ENCODE measurements at places on chromosomes 3 and 15.

GRCh38 chr3:127209155-127209839 lies 16.4 kb downstream of the PRR23E start:
- DNase-seq = no peak

DNA sequence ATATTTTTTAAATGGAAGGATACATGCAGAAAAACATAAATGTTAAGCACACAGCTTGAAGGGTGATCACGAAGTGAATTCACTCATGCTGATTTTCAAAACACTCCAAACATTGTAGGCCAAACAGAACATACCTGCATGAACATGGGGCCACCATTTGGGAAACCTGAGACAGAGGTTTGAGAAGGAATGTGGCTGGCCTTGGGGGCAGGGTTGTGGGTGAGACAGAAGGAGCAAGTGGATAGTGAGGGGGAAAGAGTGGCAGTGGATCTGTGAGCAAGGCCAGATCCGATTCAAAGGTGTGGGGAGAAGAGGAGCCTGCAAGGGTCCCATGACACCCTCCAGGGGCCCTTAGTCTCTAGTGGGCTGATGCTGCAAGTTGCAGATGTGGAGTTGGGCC lies 94.9 kb downstream of the HMG20A start:
- DNase-seq = no peak

DNA sequence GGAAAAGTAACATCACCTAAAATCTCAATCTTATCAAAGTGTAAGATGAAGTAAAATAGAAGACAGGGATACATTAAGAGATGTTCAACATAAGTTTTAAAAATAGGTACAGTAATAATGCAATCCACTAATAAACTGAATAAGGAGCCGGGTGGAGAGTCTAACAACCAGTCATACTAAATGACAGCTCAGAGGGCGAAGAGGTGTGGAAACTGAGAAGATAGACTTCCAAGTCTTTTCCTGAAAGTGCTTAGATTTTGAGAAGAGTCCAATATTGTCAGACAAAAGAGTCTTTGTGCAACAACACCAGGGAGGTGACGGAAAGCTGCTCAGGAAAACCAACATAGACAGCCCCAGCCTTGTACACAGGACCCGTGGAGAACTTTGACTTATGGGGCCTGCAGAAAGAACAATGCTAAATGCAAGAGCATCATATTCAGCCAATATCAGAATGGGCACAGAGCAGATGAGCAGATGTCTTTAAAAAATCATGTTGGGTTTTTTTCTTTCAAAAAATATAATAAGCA lies 66.4 kb downstream of the MECOM start:
- no peak for DNase-seq

DNA sequence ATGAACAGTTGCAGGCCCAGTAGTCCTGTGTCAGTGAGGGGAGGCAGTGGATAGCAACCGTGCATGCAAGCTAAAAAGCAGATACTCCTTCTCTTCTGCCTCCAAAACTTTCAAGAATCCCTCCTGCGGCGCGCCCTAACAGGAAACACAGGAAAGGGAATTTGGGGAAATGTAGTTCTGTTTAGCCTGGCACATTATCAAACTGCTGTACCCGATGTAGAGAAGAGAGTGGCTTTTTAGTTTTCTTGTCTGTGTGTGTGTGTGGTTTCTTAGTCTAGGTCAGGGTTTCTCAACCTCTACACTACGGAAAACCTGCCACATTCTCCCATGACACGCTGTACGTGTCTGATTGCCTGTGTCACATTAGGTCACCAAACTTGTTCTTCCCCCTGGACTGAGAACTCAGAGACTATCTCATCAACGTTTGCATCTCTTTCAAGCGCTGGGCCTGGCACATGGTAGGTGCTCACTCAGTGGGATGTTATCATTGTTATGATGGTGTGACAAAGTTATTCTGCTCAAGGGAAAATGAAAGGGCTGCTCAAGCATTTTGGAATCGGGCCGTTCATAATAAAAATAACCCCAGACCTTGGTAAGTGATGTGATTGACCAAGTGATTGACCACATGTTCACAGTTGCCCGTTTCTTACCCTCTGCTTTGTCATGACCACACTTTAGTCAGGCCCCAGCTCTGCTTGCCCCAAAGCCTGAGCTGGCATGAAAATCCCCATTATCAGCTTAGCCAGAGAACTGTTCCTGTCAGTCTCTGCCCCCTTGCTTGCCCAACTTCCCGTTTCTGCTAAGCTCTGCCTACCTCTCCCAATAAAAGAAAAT lies 33.2 kb downstream of the TM4SF4 start:
- no peak for DNase-seq

DNA sequence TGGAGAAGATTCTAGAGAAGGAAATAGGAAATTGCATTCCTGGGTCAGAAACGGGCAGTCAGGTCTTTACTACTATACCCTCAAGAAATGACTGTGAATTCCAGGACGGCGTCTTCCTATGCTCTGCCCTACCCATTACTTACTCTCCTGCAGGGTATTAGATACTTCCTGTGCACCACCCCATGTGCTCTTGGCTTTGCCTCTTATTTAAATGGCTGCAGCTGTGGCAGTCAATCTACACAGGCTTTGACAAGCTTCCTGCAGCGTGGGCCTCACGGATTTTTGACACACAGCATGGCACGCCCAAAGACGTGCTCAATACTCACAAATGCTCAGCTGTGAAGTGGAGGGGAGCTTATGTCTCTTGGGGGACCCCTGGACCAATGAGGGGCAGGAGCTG lies 206.1 kb downstream of the SV2B start:
- DNase-seq = no peak

DNA sequence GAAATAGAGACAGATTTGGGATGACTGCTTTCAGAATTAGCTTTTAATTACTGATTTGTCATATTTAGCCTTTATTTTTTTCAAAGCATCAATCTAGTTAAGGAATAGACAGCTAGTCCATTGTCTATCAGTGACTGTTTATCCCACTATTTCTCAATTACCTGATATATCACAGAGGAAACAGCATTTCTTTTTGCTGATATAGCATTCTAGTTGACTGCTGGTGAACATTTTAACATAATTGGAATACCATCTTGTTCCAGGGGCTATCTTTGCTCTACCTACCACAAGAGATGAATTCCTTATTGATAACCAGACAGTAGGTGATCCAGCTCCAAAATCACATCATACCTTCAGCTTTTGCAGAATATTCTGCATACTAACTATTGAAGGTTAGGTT lies 982.7 kb downstream of the SQOR start:
- DNase-seq = no peak
